ENCODE measurements at places on chromosomes 1 and 21.

- no peak for DNase-seq
These were observed 4.7 kb downstream of the FMOD start for GRCh38 chr1:203346060-203346768.

DNA sequence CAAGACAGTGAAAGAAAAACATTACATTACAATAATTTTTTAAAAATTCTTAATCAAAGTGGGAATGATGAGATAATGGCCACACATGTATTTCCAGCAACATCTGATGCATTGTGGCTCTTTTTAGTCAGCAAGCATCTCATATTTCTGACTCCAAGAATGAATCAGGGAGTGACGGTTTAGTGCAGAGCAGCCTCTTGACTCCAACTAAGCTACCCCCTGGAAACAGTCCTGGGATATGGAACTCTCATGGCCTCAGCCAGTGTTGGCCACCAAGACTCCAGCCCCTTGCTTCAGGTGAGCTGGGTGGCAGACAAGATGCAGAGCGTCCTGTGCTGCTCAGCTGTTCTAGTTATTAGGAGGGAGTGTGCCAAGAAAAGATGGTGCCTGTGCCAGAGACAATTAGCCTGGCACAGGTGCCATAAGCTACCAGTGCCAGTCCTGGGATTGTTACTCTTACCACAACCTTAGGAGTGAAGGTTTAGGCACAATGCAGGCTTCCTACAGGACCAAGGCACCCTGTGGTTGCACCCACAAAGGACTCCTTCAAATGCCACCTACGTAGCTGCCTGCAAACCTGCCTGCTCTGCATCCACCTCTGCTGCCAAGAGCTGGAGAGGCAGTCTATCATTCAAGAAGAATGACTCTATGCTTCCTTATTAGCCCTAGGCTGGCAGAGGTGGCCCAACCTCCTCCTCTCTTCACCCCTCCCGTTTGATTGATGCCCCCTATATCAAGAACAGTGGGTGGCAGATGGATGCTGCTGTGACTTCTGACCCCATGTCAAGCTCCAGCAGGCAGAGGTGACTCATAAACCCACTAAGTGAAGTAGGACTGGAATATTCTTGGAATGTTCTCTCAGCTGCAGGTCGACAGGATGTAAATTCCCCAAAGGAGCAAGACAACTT, 6.0 kb upstream of the SEC16B start:
- no peak for DNase-seq

GRCh38 chr1:170385750-170386149, 146.2 kb upstream of the GORAB start:
- no peak for DNase-seq

- no peak for DNase-seq
These were observed 1.1 kb downstream of the SHISAL2A start for GRCh38 chr1:52634111-52634510.

GRCh38 chr21:41367945-41368734, 6.3 kb downstream of the MX2 start:
- no peak for DNase-seq

Measured in NCI-H2029 (cell line).